Stimulated activated CD8-positive, alpha-beta memory T cell treated with anti-CD3 and anti-CD28 coated beads, Interleukin-7, amount 100 ng/mL, for 48 hours (primary cell): ENCODE measurements at places on chromosomes 5 and 9.
A peak's percentile ranks its signal among the peaks of the same experiment; 100 is the strongest.

GRCh38 chr5:107670932-107671741 lies at the start of gene EFNA5:
EFNA5 (minus strand) TSS chr5:107670937.
- no peak for DNase-seq

DNA sequence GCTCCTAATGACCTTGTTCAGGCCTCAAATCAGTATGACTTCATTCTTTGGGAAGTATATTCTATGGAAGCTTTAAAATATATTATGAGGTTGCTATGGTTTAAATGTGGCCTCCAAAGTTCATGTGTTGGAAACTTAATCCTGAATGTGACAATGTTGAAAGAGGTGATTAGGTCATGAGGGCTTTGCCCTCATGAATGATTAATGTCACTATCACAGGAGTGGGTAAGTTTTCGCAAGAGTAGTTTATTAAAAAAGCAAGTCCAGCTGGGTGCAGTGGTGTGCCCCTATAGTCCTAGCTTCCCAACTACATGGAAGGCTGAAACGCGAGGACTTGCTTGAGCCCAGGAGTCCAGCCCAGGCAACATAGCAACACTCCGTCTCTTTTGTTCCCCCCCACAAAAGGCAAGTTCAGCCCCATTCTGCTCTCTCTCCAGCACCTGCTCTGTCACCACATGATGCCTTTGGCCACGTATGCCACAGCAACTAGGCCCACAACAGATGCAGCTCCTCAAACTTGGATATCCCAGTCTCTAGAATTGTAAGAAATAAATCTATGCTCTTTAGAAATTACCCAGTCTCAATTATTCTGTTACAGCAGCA lies 105.3 kb downstream of the SIL1 start:
- DNase-seq = no peak

DNA sequence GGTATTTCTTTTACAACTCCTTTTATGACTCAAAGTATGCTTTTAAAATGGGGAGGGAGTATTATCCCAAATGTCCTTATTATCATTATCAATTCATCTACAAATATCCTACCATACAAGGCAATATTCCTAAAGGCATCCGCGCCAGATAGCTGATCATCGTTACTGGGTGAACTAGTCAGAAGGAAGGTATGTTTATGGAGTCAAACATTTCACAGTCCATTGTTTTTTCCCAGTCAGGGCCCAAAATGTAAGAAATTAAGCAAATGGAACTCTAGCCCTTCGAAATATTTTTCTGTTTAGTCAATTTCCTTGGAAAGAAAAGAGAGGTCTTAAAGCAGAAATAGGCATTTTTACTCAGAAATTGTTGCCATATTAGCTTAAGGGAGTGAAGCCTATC lies 188.5 kb upstream of the CCNG1 start:
- DNase-seq = no peak

DNA sequence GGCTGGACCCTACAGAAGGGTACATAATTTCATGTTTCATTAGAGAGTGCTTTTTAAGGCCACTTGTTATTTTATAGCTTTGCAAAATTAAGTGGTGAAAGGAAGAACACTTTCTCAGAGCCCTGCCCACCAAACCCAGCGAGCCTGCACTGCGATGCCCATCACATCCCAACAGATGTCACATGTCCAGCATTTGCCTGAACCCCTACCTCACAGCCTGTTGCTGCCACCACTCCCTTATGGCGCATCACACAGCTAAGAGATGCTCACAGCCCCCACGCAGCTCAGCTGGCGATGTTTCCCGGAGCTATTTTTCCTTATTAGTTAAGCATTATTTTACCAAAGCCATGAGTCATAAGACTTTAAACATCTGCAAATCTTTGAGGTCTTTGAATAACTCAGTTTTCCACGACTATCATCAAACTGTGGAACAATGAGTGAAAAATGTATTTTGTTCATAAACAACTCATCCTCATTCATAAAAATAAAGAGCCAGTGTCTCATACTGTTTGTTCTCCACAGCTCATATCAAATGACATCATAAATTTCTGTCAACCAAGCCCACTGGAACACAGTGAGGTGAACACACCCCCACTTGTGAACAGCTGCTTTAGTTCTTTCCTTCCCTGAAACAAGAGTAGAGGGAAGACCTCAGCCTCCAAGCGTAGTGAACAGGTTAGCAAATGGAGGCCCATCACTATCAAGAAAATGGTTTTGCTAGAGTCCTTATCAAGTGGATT lies 104.9 kb downstream of the SYK start:
- DNase-seq = no peak

DNA sequence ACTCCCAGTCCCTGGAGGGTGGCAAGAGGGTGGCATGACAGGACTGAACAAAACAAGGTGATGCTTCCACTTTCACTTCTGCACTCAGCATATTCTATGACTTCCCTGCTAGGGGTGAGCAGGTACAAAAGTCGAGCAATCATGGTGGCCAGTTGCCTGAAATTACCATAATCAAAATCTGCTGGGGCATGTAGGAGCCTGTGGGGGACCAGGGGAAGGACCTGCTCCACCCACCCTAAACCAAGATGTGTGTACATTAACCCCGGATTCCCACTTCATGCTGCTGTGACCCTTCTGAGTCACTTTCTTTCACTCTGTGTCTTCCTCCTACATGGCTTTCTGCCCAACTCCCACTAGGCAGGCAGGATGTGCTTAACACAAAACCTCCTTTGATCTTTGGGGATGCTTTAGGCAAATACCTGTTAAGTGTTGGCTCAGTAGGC lies 73.3 kb upstream of the PHF24 start:
- DNase-seq = no peak

- DNase-seq = no peak
Measured at GRCh38 chr5:65482736-65483545, 1.2 kb upstream of the ADAMTS6 start.

GRCh38 chr9:87305151-87305550 lies 192.5 kb upstream of the DAPK1 start:
- no peak for DNase-seq

DNA sequence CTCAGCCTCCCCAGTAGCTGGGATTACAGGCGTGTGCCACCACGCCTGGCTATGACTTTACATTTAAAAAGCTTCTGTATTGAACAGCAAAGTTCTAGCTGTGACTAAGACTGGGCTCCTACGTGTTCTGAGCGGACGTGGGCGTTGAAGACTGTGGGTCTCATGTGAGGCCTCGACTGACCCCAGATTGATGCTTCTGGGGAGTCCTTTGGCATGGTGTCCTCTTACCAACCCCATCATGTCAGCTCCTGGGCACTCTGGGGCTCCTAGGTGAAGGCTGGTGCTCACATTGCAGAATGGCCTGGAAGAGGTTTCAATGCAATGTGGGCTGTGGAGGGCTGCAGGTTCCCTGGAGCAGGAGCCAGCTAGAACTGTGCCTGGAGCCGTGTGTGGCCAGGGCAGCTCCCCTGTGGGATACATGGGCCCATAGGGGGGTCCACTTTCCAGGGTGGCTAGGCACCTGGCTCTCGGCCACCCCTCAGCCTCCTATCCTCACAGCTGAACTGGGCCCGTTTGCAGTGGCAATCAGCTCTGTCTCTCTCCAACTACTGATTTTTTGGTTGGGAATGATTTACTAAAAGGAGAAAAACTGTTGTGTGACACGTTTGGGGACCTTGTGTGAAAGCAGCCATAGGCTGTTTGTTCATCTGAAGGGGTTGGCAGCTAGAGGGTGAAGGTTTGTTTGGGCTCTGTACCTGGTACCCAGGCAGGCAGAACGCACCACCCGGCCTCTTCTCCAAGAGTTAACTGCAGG lies 29.7 kb downstream of the SLC25A25 start:
- peak; percentile 25 for DNase-seq

DNA sequence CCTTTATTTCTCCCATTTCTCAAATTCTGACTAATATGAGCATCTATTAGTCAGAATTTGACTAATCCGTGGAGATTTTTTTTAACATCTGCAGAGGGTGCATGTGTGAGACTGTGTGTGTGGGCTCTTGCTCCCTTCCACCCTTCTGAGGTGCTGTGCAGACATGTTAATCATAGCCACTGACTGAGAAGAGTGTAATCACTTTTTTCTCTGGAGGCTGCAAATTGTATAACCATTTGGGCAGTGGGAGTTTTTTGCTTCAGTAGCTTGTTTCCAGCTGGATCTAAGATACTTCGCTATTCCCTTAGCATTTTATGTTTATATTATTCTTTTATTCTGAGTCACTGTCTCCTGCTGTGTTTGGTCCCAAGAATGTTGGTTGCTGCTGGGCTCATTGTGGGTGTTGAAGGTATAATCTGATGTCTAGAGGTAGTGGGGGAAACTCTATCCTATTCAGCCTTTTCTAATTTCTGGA lies 66.2 kb downstream of the ARHGEF28 start:
- no peak for DNase-seq

- DNase-seq = no peak
Measured at GRCh38 chr5:8606231-8606630, 737.3 kb downstream of the MTRR start.

DNA sequence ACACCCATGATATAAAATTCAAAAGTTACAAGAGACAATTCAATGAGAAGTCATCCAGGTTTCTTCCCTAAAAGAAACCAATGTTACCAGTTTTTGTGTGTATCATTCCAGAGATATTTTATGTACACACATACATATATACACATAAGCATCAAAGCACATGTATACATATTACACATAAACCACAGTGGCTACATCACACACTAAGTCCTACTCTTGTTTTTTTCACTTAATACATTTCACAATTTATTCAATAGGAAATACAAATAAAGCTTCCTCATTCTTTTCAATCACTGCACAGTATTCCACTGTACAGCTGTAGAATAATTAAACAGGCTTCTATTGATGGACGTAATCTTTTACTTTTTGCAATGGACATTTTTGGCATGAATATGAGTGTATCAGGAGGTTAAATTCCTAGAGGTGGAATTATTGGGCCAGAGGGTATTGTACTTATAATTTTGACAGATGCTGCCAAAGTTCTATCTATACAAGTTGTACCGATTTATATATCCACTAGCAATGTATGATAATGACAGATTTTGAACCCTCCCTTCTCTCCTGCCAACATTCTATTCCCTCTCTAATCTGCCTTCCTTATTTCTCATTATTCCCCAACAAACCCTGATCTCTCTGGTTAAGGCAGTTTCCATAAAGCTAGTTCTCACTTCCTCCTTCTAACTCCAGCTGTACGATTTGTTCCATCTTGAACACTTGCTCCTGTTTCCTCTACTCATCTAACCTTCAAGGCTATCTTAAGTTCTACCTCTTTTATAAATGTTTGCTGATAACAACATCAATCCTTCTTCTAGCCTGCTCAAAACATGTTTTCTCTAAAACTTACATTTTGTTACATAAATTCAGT lies 35.2 kb downstream of the MRPS27 start:
- no peak for DNase-seq

DNA sequence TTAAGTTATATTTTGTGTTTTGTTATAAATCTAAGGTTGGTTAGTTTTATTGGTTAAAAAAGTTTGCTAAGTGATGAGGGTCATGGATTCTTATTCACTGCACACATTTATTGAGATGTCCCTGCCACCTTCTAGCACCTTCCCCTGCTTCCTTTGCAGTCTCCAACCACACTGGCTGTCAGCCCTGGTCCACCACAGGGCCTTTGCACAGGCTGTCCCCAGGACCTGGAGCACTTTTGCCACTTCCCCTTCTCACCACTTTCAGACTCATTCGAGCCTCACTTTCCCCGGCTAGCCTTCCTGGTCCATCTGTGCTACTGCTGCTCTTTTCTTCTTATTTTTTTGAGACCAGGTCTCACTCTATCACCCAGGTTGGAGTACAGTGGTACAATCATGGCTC lies 45.3 kb downstream of the ARHGAP26 start:
- no peak for DNase-seq

- no peak for DNase-seq
Measured at GRCh38 chr5:180618487-180618828, 27.2 kb upstream of the SCGB3A1 start.

GRCh38 chr5:179618923-179619554 lies 4.4 kb downstream of the HNRNPH1 start:
- no peak for DNase-seq

GRCh38 chr5:107735558-107735957 lies 64.8 kb upstream of the EFNA5 start:
- no peak for DNase-seq

DNA sequence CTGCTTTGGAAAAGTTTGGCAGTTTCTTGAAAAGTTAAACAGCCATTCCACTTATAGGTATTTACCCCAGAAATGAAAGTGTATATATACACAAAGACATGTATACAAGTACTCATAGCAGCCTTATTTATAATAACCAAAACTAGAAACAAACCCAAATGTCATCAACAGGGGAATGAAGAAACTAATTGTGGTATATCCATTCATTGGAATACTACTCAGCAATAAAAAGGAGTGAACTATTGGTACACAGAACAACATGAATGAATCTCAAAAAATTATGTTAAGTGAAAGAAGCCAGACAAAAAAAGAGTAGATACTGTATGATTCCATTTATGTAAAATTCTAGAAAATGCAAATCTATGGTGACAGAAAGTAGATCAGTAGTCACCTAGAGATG lies 2.7 kb downstream of the MORN5 start:
- no peak for DNase-seq

DNA sequence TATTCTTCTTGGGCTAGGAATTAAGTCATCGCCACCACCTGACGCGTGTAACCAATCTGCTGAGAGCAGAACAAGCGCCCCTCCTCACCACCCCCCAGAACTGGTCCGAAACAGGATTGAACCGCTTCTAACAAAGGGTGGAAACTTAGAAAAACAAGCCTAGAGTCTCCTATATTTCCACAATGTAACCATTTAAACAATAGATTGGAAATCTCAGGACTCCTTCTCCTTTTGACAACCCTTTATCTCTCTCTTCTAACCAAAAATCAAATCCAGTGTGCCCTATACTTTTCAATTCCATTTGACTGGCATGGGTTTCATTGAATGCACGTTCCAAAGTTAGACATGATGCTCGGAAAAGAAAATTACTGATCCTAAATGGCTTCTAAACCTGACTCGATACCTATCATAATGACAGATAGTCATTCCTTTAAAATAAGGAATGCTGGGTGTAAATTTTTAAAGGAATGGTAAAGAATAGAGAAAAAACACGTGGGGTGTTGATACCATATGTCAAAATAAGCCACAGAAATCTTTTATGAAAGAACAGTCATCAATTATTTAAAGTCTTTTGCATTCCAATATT lies 1.2 kb downstream of the ARRDC3 start:
- peak; percentile 49 for DNase-seq

GRCh38 chr5:123582550-123583285 lies 70.7 kb downstream of the CSNK1G3 start:
- no peak for DNase-seq

- no peak for DNase-seq
Measured at GRCh38 chr5:147190331-147190730, 44.5 kb upstream of the STK32A start.
